ENCODE measurements at places on chromosomes 3 and 15.
A peak's percentile ranks its signal among the peaks of the same experiment; 100 is the strongest.

GRCh38 chr3:12394569-12395271, 89.6 kb upstream of the TSEN2 start:
- H3K27me3 ChIP-seq, result no peaks in the 10 kb centered on the region
- H3K27ac ChIP-seq, result no peak overlapping the region
- H3K4me1 ChIP-seq, result peaks cover 8% of the 10 kb centered on the region
- DNase-seq, result peak; percentile 61
- H3K36me3 ChIP-seq, result no peaks in the 10 kb centered on the region

DNA sequence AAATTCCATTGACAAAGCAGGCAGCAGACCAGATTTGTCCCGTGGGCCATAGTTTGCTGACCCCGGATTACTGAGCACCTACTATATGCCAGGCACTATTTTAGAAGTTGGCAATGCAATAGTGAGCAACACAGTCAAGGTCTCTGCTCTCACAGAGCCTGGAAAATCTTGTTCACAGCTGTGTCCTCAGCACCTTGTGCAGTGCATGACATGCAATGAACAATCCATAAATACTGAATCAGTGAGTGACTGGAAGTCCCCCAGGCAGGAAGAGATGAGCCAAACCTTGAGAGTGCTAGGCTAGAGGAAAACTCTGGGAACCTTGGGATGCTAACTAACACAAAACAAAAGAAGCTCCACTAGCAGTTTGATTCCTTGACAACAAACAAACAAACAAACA, 14.4 kb downstream of the TM4SF1 start:
- H3K4me3 ChIP-seq, result no peak overlapping the region
- H3K4me1 ChIP-seq, result no peaks in the 10 kb centered on the region
- H3K27ac ChIP-seq, result no peak overlapping the region
- no peaks in the 10 kb centered on the region for H3K27me3 ChIP-seq
- no peaks in the 10 kb centered on the region for H3K36me3 ChIP-seq
- DNase-seq, result no peak

DNA sequence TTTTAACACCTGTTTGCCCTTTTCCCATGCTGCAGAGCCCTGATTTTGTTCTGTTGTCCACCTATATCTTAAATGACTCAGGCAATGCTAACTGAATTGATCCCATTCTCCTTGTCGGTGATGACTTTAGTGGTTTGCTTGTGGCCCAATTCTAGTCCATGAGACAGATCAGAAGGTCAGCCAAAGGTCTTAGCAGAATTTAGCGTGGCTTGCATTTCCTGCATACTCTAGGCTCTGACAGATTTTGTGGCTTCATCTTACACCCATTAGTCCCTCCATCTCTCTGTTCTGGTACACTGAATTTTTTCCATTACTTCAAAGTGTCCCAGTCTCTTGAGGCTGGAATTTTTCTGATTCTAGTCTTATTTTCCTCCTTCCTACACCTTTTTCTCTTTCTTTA, 161.9 kb downstream of the STAC start:
- H3K4me1 ChIP-seq, result no peaks in the 10 kb centered on the region
- no peak for DNase-seq
- no peak overlapping the region for H3K4me3 ChIP-seq
- H3K36me3 ChIP-seq, result no peaks in the 10 kb centered on the region
- H3K27ac ChIP-seq, result no peak overlapping the region

DNA sequence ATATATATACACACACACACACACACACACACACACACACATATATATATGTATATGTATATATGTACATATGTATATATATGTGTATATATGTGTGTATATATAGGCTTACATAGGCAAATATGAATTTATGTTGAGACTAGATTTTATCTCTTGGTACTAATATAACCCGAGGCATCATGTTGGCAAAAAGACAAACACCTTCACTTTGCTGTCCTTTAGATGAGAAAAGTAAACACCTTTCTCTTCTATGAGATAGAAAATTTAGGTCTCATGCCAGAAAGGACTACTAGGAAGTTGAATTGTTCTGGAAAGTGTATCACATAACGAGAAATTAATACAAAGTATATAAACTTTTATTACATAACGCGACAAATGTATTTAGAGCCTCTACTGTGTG, 19.6 kb upstream of the LEO1 start:
- no peak overlapping the region for H3K4me3 ChIP-seq
- no peaks in the 10 kb centered on the region for H3K4me1 ChIP-seq
- no peak overlapping the region for H3K27ac ChIP-seq
- no peak for DNase-seq
- no peaks in the 10 kb centered on the region for H3K27me3 ChIP-seq

GRCh38 chr3:116667791-116668190, 41.8 kb upstream of the TUSC7 start:
- no peaks in the 10 kb centered on the region for H3K27me3 ChIP-seq
- no peak for DNase-seq
- no peak overlapping the region for H3K27ac ChIP-seq
- no peaks in the 10 kb centered on the region for H3K36me3 ChIP-seq

GRCh38 chr3:14467814-14468620, 65.6 kb downstream of the SLC6A6 start:
- H3K27ac ChIP-seq, result no peak overlapping the region
- peak; percentile 56 for DNase-seq

GRCh38 chr3:46670000-46670890, 23.2 kb downstream of the ALS2CL start:
- H3K27me3 ChIP-seq, result no peaks in the 10 kb centered on the region
- H3K4me1 ChIP-seq, result peaks cover 3% of the 10 kb centered on the region
- H3K4me3 ChIP-seq, result no peak overlapping the region
- H3K27ac ChIP-seq, result no peak overlapping the region
- H3K36me3 ChIP-seq, result no peaks in the 10 kb centered on the region

GRCh38 chr3:178562143-178562946, 26.1 kb downstream of the KCNMB2 start:
- no peaks in the 10 kb centered on the region for H3K27me3 ChIP-seq
- no peak overlapping the region for H3K27ac ChIP-seq
- DNase-seq, result no peak
- no peak overlapping the region for H3K4me3 ChIP-seq
- no peaks in the 10 kb centered on the region for H3K36me3 ChIP-seq

DNA sequence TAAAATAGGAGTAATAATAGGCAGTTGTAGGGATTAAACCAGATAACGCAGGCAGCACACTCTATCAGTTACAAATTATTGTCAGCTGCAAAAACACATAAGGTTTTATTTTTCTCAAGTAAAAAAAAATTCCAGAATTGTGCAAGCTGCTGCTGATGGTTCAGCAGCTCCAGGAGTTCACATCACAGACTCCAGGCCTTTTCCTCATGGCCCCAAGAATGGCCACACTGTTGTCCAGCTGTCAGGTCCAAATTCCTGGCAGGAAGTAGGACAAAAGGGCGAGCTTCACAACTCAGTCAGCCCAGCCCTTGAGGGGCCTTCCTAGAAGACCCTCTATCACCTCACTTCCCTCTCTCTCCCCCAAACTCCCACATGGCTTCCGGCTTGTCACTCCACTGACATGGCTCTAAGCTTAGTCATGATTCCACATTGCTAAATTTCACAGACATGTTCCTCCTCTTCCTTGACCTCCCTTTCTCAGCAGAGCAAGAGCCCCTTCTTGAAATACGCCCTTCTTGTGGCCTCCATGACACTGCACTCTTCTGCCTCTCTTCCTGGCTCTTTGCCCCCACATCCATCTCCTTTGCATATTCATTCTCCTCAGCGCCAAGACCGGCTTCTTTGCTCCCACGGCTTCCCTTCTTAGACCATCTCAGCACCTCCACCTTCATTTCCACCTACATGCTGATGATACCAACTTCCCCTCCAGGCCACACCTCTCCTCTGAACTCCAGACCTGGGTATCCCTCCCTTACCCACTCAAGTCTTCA, 27.4 kb upstream of the FAM174B start:
- H3K27ac ChIP-seq, result no peak overlapping the region
- H3K27me3 ChIP-seq, result no peaks in the 10 kb centered on the region
- DNase-seq, result peak; percentile 65
- no peak overlapping the region for H3K4me3 ChIP-seq
- no peaks in the 10 kb centered on the region for H3K36me3 ChIP-seq

DNA sequence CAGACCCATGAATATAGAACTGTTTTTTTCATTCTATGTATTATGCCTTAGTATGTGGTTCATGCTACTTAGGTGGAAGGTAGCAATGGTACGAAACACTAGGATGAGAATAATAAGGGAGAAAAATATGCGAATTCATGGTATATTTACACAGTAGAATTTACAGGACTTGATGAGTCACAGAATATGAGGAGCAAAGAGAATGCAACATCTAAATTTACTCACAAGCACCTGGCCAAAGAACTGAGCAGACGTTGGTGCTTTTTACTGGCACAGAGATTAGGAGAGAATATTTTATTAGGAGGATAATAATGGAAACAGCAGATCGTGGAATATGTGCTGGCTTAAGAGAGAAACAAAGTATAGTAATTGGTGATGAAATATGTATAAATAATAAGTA, 785.4 kb upstream of the ROBO1 start:
- no peaks in the 10 kb centered on the region for H3K4me1 ChIP-seq
- no peak for DNase-seq
- no peaks in the 10 kb centered on the region for H3K27me3 ChIP-seq
- no peak overlapping the region for H3K4me3 ChIP-seq

DNA sequence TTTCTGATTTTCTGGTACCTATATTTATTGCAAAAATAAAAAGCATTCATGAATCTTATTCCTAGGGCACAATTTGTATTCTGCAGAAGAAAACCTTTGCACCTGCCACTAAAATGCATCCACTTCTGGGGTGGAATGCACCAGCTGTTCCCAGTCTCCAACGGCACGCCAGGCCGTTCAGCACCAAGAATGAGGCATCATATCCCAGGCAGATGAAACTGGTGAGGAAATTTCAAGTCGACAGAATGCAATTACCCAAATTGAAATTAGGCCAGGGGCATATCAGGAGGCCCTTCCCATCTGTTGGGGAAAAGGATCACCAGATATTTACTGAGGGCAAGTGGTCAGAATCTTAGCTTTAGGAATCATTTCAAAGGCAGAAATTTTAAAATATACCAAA, 13.6 kb upstream of the RBMS3 start:
- H3K36me3 ChIP-seq, result no peaks in the 10 kb centered on the region
- H3K27ac ChIP-seq, result no peak overlapping the region
- DNase-seq, result no peak

GRCh38 chr3:25783661-25784512, 644 bp upstream of the NGLY1 start:
- no peaks in the 10 kb centered on the region for H3K36me3 ChIP-seq
- H3K4me1 ChIP-seq, result no peaks in the 10 kb centered on the region
- H3K27me3 ChIP-seq, result no peaks in the 10 kb centered on the region

- no peaks in the 10 kb centered on the region for H3K36me3 ChIP-seq
- DNase-seq, result no peak
- no peaks in the 10 kb centered on the region for H3K27me3 ChIP-seq
- no peaks in the 10 kb centered on the region for H3K4me1 ChIP-seq
- no peak overlapping the region for H3K4me3 ChIP-seq
- H3K27ac ChIP-seq, result no peak overlapping the region
Observed at GRCh38 chr3:116034794-116035193, 410.5 kb downstream of the LSAMP start.

DNA sequence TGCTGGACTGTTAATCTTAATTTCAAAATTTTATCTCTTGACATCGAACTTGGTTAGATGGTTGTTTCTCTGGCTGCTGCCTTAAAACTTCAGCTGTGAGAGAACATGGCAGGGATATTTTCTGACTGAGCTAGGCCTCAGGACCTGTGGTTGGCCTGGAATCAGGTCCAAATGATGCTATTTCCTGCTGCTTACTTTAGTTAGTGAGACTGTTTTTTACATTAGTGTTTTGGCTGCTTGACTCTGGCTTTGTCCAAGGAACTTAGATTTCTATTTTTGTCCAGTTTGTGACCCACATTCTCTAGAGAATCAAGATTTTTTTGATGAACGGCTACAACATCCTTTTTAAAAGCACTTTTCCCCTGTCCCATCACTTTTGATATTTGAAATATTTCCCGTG, 497.9 kb upstream of the SGO1 start:
- peak; percentile 71 for DNase-seq
- H3K27ac ChIP-seq, result no peak overlapping the region
- H3K27me3 ChIP-seq, result no peaks in the 10 kb centered on the region
- H3K4me3 ChIP-seq, result no peak overlapping the region

DNA sequence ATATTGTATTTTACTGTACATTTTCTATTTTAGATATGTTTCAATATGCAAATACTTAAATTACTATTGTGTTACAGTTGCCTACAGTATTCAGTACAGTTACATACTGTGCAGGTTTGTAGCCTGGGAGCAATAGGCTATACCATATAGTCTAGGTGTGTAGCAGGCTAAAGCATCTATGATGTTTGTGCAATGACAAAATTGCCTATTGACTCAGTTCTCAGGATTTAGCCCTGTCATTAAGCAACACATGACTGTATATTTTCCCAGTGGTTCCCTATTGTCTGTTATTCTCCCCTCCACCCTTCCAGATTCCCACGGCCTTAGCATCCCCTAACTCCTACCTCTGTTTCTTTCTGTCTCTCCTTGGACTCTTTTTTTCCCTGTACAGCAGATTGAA, 10.7 kb downstream of the MOBP start:
- H3K4me1 ChIP-seq, result no peaks in the 10 kb centered on the region
- H3K27ac ChIP-seq, result no peak overlapping the region
- no peaks in the 10 kb centered on the region for H3K27me3 ChIP-seq
- no peak for DNase-seq

GRCh38 chr15:59550530-59550929, 61.1 kb upstream of the GCNT3 start:
- no peaks in the 10 kb centered on the region for H3K27me3 ChIP-seq
- H3K27ac ChIP-seq, result no peak overlapping the region
- H3K4me3 ChIP-seq, result no peak overlapping the region
- DNase-seq, result no peak
- H3K36me3 ChIP-seq, result no peaks in the 10 kb centered on the region

- no peaks in the 10 kb centered on the region for H3K27me3 ChIP-seq
- H3K4me3 ChIP-seq, result no peak overlapping the region
- H3K36me3 ChIP-seq, result no peaks in the 10 kb centered on the region
- no peak overlapping the region for H3K27ac ChIP-seq
Observed at GRCh38 chr15:82030176-82030575, 15.6 kb downstream of the MEX3B start.

DNA sequence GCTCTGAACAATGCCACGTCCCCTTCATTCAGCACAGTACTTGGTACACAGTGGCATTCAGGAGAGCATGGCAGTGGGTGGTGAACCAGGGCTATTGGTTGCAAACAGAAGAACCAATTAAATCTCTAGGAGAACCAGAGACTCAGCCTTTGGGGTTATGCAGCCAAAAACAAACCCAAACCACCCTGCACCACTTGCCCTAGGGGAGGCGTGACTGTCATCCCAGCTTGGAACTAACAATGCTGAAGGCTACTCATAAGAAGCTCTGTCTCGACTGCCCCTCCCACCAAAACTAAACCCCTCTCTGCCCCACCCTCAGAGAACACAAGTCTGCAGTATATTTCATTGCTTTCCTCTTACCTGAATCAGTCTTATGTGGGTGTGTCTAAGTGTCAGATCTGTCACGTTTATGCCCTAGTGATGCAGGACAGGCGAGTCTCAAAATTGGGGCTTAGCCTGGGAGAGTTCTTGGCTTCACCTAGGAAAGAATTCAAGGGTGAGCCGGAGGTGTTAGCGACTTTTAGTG, 15.2 kb upstream of the KLHL40 start:
- H3K4me3 ChIP-seq, result no peak overlapping the region
- no peaks in the 10 kb centered on the region for H3K4me1 ChIP-seq
- no peak for DNase-seq
- no peak overlapping the region for H3K27ac ChIP-seq
- no peaks in the 10 kb centered on the region for H3K36me3 ChIP-seq
- H3K27me3 ChIP-seq, result no peaks in the 10 kb centered on the region

- H3K27ac ChIP-seq, result no peak overlapping the region
- no peaks in the 10 kb centered on the region for H3K4me1 ChIP-seq
- no peak overlapping the region for H3K4me3 ChIP-seq
- H3K27me3 ChIP-seq, result no peaks in the 10 kb centered on the region
- no peaks in the 10 kb centered on the region for H3K36me3 ChIP-seq
Observed at GRCh38 chr3:141116721-141117120, 65.6 kb downstream of the SPSB4 start.
